ENCODE measurements at places on chromosomes 5 and 9.

DNA sequence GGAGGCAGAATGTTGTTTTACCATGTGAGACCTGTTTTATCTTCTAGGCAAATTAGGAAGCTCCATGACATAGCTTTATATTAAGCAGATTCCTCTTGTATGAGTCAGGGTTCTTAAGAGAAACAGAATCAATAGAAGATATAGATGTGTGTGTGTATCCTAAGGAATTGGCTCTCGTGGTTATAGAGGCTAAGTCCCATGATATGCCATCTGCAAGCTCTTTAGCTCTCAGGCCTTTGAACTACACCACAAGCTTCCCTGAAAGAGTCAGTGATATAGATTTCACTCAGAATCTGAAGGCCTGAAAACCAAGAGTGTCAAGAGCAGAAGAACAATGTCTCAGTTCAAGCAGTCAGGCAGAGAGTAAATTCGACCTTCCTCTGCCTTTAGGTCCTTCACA is 365.8 kb upstream of the ZNF608 start:
- no peak for DNase-seq

DNA sequence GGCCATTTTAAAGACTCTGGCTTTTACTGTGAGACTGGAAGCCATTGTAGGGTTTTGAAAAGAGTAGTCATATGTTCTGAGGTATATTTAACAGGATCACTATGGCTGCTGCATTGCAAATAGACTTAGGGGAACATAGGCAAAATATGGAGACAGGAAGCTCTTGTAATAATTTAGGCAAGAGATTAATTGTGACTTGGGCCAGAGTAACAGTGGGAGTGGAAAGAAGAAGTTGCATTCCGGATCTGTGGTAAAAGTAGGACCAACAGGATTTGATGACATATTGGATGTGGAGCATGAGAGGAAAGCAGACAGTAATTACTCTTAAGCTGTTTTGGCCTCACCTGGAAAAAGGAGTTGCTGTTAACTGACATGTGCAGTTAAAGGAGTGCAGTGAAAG is 85.6 kb downstream of the SMIM15 start:
- no peak for DNase-seq

DNA sequence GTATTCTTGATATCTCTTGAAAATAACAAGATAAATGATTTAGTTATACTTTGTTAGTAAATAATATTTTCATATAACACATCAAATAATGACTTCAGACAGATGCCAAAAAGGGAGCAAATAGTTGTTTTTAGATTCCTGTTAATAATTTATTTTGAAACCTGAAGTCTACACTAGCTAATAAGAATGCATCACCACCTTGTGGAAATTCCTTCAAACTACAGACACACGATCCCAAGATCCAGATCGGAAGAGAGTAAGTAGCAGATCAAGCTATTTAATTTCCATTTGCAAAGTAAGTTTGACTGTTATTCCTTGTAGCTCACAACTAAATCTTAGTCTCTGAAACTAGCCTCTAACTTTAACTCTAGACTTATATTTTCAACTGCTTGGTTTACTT is 35.5 kb upstream of the ISL1 start:
- no peak for DNase-seq

- DNase-seq, result no peak
Measured at GRCh38 chr5:94254214-94254613, 364.2 kb downstream of the KIAA0825 start.

DNA sequence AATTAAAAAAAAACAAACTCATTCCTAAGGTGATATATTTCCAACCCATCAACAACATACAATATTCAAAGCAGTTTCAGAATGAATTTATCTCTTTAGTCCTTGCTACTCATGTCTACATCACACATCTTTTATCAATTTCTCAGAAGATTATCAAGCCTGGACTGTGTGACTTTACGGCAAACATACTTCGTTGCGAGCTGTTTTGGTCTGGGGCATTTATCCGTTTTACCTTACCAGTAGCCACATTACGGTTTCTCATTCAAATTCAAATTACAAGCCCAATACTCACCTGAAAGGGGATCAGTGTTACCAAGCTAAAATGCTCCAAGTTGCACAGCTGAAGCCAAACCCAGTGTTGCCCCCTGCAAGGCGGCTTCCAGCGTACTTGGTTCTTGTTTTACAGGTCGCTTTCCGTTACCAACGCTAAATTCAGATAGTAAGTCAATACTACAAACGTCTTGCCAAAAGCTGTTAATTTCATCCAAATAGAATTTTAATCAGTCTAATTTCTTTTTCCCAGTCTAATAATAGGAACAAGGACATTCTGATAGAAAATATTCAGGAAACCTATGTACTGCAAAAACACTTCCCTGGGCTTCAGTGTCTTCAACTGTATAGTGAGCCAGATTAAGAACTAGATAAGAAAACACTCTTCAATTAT is 1.8 kb downstream of the HNRNPH1 start:
- no peak for DNase-seq

DNA sequence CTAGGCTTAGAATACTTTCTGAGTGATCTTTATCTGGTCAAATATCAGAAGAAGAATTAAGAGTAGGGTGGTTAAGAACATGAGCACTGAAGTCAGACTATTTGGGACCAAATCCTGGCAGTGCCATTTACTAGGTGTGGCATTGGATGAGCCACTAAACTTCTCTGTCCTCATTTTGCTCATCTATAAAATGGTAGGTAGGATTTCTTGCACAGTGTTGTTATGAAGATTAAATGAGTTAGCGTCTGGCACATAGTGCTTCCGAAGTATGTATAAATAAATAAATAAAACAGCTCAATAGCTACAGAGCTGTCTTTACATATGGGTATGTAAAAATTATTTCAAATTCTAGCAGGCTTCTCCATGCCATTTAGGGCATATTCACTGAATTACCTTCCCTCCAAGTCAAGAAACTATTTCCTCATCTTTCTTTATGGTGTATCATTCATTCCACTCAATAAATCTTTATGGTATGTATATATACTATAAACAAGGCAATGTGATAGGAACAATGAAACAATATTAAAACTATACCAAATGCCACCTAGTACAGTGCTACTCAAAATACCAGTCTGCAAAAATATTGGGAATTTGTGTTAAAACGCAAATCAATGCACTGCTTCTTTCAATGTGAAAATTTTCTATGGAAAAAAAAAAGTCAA is 9.8 kb upstream of the PGGT1B start:
- no peak for DNase-seq

DNA sequence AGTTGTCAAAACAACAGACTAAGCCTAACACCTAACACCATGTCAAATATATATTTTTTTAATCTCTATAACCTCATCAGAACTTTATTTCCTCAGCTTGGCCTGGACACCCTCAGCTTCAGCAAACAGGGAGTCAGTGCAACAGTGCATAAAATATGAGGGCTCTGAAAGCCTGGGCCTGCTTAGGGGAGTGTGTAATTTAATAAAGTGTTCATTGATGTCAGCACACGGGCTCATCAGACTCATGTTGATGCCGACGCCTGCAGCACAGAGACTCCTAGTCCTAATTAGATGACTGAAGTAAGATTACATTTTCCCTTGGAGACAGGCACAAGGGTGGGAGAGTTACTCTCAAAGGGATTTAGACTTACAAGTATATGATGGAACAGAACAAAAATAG is 37.8 kb downstream of the CDH10 start:
- no peak for DNase-seq

DNA sequence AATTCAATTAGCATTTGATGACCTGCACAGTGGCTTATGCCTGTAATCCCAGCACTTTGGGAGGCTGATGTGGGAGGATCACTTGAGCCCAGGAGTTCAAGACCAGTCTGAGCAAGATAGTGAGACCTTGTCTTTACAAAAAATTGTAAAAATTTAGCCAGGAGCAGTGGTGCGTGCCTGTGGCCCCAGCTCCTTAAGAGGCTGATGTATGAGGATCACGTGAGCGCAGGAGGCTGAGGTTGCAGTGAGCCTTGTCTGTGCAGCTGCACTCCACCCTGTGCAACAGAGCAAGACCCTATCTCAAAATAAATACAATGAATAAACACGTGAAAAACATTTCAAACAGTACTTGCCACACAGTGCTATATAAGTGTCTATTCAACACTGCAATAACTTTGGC is 4.2 kb downstream of the ABCA1 start:
- no peak for DNase-seq

GRCh38 chr5:178221853-178222252 is 10.7 kb downstream of the PHYKPL start:
- no peak for DNase-seq

DNA sequence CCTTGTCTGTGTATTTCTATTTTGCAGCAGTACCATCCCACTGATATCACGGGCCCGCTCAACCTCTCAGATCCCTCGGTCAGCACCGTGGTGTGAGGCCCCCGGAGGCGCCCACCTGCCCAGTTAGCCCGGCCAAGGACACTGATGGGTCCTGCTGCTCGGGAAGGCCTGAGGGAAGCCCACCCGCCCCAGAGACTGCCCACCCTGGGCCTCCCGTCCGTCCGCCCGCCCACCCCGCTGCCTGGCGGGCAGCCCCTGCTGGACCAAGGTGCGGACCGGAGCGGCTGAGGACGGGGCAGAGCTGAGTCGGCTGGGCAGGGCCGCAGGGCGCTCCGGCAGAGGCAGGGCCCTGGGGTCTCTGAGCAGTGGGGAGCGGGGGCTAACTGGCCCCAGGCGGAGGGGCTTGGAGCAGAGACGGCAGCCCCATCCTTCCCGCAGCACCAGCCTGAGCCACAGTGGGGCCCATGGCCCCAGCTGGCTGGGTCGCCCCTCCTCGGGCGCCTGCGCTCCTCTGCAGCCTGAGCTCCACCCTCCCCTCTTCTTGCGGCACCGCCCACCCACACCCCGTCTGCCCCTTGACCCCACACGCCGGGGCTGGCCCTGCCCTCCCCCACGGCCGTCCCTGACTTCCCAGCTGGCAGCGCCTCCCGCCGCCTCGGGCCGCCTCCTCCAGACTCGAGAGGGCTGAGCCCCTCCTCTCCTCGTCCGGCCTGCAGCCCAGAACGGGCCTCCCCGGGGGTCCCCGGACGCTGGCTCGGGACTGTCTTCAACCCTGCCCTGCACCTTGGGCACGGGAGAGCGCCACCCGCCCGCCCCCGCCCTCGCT is 1.9 kb downstream of the LRRC26 start:
- no peak for DNase-seq

All from amniotic stem cell (primary cell).